ENCODE measurements at places on chromosomes 4 and X. TPM values are rescaled to one million over a fixed set of nuclear protein-coding genes. Genes with fewer than 3 reads are reported as not detected.

GRCh38 chr4:13968723-13969122, 341.2 kb upstream of the BOD1L1 start:
- no peak overlapping the region for H3K4me3 ChIP-seq
- H3K36me3 ChIP-seq = no peaks in the 10 kb centered on the region
- H3K27ac ChIP-seq = no peak overlapping the region
- H3K4me1 ChIP-seq = no peaks in the 10 kb centered on the region
- no peak for DNase-seq
- H3K27me3 ChIP-seq = no peaks in the 10 kb centered on the region

MBNL3 gene
- 36.6 TPM for total RNA-seq

- no peaks in the 10 kb centered on the region for H3K36me3 ChIP-seq
- H3K4me1 ChIP-seq = no peaks in the 10 kb centered on the region
- no peaks in the 10 kb centered on the region for H3K27me3 ChIP-seq
- no peak overlapping the region for H3K27ac ChIP-seq
- no peak overlapping the region for H3K4me3 ChIP-seq
These were observed 1638.8 kb upstream of the PCDH7 start for GRCh38 chr4:29081234-29081955.

- H3K27me3 ChIP-seq = no peaks in the 10 kb centered on the region
- DNase-seq = no peak
These were observed 102.4 kb downstream of the PARM1 start for GRCh38 chr4:75035321-75035720.

STATH gene
- total RNA-seq = not detected

FREM3 gene
- total RNA-seq = not detected

EPGN gene
- 0.96 TPM for total RNA-seq

UGT2B15 gene
- total RNA-seq = not detected

MTTP gene
- not detected for total RNA-seq

BEND2 gene
- total RNA-seq = not detected

DNA sequence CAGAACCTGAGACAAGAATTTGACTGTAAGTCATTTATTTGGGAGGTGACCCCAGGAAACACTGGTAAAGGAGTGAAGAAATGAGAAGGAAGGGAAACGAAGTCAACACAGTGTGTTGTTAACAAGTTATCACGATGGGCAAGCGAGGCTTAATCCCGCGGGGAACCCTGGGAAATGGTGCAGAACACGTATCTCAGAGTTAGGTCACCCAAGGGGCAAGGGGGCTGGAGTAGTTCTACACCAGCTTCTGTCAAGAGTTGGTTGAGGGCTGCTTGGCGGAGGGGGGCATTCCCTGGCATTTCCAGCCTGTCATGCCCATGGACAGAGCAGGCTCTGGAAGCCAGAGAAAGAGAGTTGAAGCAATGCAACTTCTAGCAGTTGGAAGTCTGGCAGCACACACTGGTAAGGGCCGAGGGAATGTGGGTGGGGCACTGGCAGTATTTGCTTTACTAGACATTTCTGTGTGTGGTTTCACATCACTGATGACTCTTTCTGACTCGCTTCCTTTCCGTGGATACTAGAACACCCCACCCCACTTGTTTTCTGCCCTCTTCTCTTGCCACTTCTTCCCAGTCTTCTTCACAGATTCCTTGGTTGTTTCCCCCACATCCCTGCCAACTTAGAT, 52.2 kb upstream of the ADGRG2 start:
- no peak for DNase-seq
- H3K36me3 ChIP-seq = no peaks in the 10 kb centered on the region
- no peaks in the 10 kb centered on the region for H3K27me3 ChIP-seq
- no peak overlapping the region for H3K4me3 ChIP-seq
- no peaks in the 10 kb centered on the region for H3K4me1 ChIP-seq
- H3K27ac ChIP-seq = no peak overlapping the region

GRCh38 chrX:118025226-118025625, 91.4 kb downstream of the KLHL13 start:
- no peaks in the 10 kb centered on the region for H3K27me3 ChIP-seq
- H3K36me3 ChIP-seq = no peaks in the 10 kb centered on the region
- DNase-seq = no peak
- H3K27ac ChIP-seq = no peak overlapping the region

DNA sequence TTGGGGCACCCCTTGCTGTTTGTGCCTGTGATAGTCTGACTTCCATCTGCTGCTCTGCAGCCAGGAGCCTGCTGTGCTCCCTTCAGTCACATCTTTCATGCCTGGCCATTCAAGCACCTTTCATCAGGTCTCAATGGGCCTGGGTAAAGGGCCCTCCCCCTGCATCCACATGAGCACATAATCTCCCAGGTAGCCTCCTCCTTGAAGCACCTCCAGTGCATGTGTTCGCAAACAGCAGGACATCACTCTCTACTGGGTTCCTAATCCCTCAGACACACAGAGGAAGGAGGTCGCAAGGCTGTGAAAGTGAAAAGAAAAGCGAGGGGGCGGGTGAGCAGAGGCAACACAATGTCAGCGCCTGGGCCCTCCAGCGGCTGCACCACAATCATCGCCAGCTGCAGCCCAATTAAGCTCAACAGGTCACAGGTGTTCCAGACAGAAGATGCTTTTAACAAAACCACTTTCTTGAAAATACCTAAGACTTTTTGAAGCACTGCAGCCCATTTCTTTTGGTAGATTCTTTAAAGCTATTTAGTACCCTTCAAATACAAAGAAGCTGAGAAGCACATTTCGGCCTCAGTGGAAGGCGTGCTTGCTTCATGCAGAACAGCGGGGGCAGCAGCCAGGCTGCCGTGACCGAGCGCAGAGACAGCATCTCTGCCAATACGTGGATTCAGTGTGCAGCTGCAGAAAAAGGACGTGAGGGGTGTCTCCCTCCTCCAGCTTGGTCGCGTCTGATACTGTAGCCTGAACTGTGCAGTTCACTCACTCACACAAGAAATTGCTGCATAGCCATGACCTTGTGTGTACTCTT, 92.2 kb upstream of the SPRY1 start:
- no peaks in the 10 kb centered on the region for H3K4me1 ChIP-seq
- no peak overlapping the region for H3K4me3 ChIP-seq
- no peaks in the 10 kb centered on the region for H3K36me3 ChIP-seq
- H3K27ac ChIP-seq = no peak overlapping the region
- DNase-seq = no peak

GRCh38 chrX:1169189-1169588, 43.3 kb downstream of the CRLF2 start:
- no peak overlapping the region for H3K27ac ChIP-seq
- no peak for DNase-seq
- no peaks in the 10 kb centered on the region for H3K36me3 ChIP-seq
- no peaks in the 10 kb centered on the region for H3K4me1 ChIP-seq
- no peaks in the 10 kb centered on the region for H3K27me3 ChIP-seq

FABP2 gene
- not detected for total RNA-seq

NDNF gene
- total RNA-seq = not detected

- no peaks in the 10 kb centered on the region for H3K36me3 ChIP-seq
- no peaks in the 10 kb centered on the region for H3K27me3 ChIP-seq
- no peak overlapping the region for H3K27ac ChIP-seq
- peaks cover 33% of the 10 kb centered on the region for H3K4me1 ChIP-seq
- no peak overlapping the region for H3K4me3 ChIP-seq
These were observed 1.5 kb upstream of the TMA16 start for GRCh38 chr4:163492951-163493504.

GUCY1B1 gene
- not detected for total RNA-seq

LRIT3 gene
- 0.33 TPM for total RNA-seq

DNA sequence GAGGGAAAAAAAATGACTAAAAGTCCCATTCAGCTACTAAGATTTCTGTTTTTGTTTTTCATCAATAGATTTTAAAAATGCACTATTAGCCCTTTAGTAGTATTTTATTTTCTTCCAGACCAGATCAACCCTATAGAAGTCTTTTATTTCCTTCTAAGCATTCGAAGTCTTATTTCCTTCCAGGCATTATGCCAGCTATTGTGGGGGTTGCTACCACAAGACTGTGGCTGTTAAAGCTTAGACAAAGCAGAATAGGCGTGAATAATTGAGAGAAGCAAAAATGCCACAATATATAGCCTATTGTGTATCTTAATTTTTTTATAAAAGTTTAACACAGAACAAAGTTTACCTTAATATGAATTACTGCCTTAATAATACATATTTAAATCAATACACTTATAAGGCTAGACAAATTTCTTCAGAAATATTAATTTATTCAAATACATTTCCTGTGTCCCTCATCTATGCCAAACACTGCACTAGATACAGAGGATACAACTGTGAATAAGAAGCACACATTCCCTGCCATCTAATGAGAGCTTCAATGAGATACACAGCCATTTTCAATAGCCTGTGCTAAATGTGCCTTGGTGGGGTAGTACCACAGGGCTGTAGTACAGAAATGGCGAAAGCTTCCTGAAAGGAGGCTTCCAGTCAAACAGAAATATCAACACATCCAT, 33.1 kb downstream of the SLC10A7 start:
- no peaks in the 10 kb centered on the region for H3K27me3 ChIP-seq
- H3K27ac ChIP-seq = no peak overlapping the region
- H3K4me1 ChIP-seq = peaks cover 27% of the 10 kb centered on the region
- H3K36me3 ChIP-seq = no peaks in the 10 kb centered on the region
- H3K4me3 ChIP-seq = no peak overlapping the region
- DNase-seq = no peak

DNA sequence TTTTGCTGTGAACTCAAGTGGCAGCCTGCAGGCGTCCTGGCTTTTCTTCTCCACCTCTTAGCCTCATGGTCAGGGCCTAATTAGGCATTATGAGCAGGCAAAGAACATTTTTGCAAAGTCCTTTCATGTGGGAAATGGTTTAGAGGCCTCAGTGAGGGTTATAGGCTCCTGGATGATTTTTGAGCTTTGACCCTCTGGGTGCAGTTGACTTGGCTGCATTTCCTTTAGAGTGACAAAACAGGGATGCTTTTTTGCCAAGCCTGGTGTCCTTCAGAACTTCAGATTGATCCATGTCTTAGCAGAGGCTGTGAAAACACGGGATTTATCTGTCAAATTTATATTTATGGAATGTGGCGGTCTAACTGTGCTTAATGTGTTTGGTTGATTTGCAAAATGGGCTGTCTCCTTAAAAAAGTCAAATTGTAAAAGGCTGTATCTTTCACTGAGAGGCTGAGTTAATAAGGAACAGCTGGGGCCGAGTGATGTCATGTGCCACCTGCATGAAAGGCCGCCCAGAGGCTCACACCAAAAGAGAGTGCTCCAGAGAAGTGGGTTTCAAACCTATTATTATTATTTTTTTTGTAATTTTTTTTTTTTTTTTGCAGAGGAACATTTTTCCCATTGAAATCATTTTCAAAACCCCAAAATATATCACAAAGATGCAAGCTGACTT, 192.2 kb upstream of the ARX start:
- DNase-seq = no peak
- no peaks in the 10 kb centered on the region for H3K4me1 ChIP-seq
- no peak overlapping the region for H3K4me3 ChIP-seq
- H3K36me3 ChIP-seq = no peaks in the 10 kb centered on the region
- no peak overlapping the region for H3K27ac ChIP-seq

DNA sequence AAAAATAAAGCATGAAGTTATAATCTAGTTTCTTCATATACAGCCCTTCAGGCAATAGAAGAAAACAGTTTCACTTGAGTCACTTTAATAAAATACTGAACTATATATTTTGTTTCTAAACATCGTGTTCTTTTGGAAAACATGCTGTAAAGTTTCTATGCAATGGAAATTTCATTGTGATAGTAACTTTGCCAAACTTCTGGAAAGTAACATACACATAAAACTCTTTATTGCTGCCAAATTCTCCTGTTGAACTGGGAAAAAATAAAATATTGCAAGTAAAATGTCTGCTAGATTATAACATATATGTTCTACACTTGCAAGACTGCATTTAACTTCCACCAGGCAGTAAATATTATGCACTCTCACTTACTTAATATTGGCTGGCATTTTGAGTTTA, 635.4 kb downstream of the SPRY1 start:
- H3K27me3 ChIP-seq = no peaks in the 10 kb centered on the region
- no peaks in the 10 kb centered on the region for H3K4me1 ChIP-seq
- no peak for DNase-seq
- no peaks in the 10 kb centered on the region for H3K36me3 ChIP-seq
- H3K27ac ChIP-seq = no peak overlapping the region
- no peak overlapping the region for H3K4me3 ChIP-seq

DNA sequence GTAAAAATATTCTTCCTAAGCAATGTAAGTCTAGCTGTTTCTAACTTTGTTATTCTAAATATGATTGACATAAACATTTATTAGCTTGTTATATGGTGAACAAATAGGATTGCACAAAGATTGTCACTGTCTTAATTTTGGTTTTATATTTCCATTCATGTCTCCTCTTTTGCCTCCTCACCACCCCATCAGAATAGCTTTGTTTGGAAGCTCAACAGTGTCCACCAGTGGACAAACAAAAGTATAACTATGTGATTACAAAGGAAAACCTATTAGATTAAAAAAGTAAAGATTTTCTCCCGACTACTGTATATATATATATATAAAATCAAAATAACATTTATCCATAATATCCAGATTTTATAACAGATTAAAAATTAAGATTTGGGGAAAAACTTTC, 468.2 kb downstream of the ZIC3 start:
- no peak for DNase-seq
- H3K4me1 ChIP-seq = no peaks in the 10 kb centered on the region
- no peaks in the 10 kb centered on the region for H3K36me3 ChIP-seq
- H3K27me3 ChIP-seq = no peaks in the 10 kb centered on the region

GRCh38 chr4:10529291-10530136, 72.3 kb upstream of the ZNF518B start:
- no peaks in the 10 kb centered on the region for H3K36me3 ChIP-seq
- no peak overlapping the region for H3K27ac ChIP-seq
- no peak for DNase-seq

DNA sequence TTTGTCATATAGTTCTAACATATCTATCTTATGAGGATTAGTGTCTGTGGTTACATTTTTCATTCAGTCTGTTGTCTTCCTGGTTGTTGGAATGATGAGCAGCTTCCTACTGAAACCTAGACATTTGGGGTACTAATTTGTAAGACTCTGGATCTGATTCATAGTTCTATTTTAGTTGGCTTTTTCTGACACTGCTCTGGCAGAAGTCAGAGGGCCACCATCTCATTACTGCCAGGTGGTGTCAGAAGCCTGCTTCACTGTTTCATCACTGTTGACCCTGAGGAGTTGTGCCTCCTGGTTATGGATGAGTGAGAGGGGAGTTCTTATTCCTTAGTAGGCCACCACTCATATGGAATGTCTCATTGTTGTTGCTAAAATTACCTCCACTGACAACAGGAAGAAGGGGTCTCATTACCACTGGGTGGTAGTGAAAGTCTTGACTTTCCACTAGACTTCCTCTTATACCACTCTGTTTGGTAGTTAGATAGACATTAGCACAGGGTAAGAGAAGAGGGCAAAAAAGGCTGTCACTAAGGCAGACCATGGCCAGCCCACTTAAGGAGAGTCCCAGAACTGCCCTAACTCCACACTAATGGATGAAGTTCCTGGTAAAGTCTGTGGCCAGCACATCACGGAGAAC, 395.2 kb downstream of the SPOCK3 start:
- H3K4me1 ChIP-seq = no peaks in the 10 kb centered on the region
- H3K36me3 ChIP-seq = no peaks in the 10 kb centered on the region
- no peaks in the 10 kb centered on the region for H3K27me3 ChIP-seq
- no peak overlapping the region for H3K4me3 ChIP-seq
- H3K27ac ChIP-seq = no peak overlapping the region
- DNase-seq = no peak

- no peaks in the 10 kb centered on the region for H3K27me3 ChIP-seq
- no peaks in the 10 kb centered on the region for H3K4me1 ChIP-seq
- no peak for DNase-seq
- H3K4me3 ChIP-seq = no peak overlapping the region
- H3K27ac ChIP-seq = no peak overlapping the region
- no peaks in the 10 kb centered on the region for H3K36me3 ChIP-seq
These were observed 4.8 kb downstream of the ANXA10 start for GRCh38 chr4:168097161-168097560.

PRSS12 gene
- total RNA-seq = not detected

Measured in CD4-positive, alpha-beta memory T cell (primary cell).